Upper lobe of left lung (tissue), 6 donors: ENCODE measurements at places on chromosomes 1 and 21.
A peak's percentile ranks its signal among the peaks of the same experiment; 100 is the strongest.

DNA sequence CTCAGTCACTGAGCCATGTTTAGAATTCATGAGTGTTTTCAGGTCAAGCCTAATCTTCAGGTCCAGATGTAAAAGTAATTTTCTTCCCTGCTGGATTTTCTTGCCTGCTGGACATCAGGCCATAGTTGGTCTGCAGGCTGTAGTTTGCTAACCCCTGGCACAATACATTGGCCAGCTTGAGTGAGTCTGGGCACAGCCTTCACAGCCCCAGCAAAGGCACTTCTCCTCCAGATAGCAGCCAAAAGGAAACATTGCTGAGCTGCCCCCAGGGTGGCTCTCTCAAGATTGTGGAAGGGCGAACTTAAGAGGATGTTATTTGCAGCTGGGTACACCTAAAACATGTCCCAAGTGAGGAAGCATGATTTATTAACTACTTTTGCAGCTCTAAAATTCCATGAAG, 126.8 kb downstream of the PIK3R3 start:
- no peak for DNase-seq

DNA sequence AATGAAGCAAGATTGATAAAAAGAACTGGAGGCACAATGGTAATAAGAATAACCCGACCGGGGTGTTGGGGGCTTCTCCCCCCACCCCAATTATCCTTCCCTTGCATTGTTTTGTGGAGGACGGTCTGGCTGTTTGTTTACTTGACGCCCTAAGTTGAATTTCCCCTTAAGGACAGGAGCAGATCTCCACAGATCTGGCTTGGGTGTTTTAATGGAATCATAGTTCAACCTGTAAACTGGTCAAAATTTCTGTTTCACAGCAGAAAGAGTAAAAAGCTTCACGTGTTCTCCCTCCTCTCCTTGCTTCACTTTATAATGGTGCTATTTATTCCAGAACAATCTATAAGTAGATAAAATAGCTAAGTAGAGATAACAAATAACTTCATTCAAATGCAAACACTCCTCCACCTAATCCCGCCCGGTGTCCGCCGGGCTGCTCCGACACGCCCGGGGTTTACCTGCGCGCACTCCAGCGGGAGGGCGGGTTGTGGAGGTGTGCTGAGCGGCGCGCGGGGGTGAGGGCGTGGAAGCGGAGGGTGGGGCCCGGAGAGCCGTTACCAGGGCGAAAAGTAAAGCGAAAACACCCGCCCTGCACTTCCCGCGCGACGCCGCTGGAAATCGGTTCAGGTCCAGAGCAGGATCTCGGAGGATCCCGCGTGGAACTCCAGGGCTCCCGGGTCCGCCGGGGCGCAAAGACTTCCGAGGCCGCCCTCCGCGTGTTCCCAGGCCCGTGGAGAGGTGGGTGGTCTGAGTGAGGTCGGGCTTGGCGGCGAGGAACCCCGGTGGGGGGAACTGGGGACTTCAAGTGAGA, 2.0 kb upstream of the ATF3 start:
- peak; percentile 86 for DNase-seq

GRCh38 chr1:9537863-9538668, 1.2 kb upstream of the SLC25A33 start:
- DNase-seq, result no peak

DNA sequence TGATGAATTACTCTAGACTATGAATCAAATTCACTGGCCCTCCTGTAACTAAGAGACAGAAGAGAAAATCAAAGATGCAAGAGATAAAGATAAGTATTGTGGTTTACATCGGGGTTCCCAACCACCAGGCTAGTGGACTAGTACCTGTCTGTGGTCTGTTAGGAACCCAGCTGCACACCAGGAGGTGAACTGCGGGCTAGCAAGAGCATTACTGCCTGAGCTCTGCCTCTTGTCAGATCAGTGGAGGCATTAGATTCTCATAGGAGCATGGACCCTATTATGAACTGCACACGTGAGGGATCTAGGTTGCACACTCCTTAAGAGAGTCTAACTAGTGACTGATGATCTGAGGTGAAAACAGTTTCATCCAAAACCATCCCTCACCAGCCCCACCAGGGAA, 58.9 kb upstream of the DUSP10 start:
- DNase-seq, result no peak

DNA sequence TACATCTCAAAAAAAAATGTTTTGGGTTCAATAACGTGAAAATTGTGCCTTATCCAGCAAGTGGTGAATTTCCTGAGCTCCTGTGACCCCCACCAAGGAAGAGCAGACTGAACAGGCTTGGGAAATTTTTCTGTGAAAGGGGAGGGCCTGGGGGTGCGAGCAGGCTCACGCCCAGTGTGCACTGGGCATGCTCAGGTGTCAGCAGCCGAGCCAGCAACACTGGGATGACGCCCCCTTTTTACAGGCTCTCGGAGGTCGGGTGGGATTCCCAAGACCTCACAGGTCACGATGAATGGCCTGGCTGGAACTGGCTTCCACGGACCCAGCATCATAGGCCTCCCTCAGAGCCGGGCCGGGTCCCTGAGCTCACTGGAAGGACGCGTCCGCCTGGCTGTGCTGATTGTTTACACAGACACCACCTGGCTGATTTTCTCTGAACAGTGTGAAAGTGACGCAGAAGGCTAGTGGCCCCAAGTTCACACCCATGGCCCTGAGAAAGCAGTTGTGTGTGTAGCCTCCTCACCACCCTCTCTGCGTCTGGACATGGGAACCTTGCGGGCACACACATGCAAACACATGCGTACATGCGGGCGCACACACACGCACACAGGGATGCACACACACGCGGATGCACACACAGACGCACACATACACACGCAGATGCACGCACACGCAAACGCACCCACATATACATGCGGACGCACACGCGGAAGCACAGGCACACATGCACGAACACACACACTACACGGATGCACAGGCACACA, 9.2 kb downstream of the CSTB start:
- peak; percentile 63 for DNase-seq

- no peak for DNase-seq
Observed at GRCh38 chr1:27430903-27431600, 38.6 kb downstream of the GPR3 start.
